ENCODE measurements at places on chromosomes 7 and 10.

- no peak for DNase-seq
These were observed 19.0 kb upstream of the TMEM26 start for GRCh38 chr10:61472090-61472674.

- no peak for DNase-seq
These were observed 6.4 kb downstream of the TUBGCP2 start for GRCh38 chr10:133302230-133302629.

DNA sequence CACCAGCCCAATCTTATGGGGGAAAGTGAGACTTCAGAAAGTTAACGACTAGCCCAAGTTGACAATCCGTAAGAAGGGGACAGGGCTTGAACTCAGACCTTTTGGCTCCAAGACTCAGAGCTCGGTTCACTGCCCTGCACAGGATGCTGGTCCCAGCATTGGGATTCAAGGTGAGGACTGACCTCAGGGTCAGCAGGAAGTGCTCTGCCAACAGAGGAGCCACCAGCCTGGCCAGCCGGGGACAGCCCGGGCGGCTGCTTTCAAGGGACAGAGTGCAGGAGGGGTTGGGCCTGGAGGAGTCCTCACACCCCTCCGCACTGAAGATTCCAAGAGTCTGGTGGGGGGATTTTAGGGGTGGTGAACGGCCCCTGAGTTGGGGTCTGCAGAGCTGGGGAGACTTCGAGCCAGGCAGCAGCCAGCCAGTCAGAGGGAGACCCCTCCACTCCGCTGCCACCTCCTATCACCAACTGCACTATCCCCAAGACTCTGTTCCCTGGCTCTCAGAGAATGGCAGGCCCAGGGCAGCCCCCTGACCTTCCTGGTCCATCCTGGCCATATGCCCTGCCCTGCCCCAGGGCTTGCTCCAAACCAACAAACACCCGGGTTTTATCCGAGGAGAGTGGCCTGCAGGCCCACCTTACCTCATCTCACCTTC lies 19.7 kb downstream of the TLL2 start:
- DNase-seq, result no peak

- DNase-seq, result no peak
These were observed 1024.8 kb downstream of the LRMDA start for GRCh38 chr10:76456197-76456596.

GRCh38 chr10:3104251-3104918 lies 37.0 kb downstream of the PFKP start:
- no peak for DNase-seq
